Jurkat, Clone E6-1 (cell line): ENCODE measurements at places on chromosomes 2 and 18.

DNA sequence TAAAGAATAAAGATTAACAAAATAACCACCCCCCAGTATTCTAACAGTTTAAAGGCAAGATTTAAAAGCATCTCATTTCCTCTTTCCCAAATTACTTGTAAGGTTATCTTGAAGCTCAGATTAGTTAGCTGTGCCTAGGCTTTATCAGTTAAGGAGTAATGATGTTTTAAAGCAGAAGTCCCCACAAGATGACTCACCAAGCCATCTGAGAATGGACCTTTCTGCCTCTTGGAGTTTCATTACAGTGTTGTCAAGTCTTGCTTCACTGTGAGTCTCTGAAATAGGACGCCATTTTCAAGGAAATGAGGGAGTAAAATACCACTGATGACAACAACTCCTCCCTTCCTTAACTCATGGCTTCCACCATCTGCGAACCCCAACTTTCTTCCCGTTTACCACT lies 35.9 kb downstream of the ZNF385B start:
- DNase-seq: no peak

DNA sequence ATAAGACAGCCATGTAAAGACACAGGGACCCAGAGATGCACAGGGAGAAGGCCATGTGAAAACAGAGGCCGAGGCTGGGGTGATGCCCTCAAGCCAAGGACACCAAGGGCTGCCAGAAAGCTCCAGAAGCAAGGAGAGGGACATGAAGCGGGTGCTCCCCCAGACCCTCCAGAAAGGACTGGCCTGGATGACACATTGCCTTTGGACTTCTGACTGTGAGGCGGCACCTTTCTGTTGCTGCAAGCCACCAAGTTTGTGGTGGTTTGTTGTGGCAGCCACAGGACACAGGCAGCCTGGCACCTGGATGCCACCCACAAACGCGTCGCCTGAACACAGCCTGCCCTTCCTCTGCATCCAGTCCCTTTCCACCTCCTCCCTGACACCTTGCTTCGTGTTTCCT lies 67.1 kb downstream of the RHOB start:
- no peak for DNase-seq

GRCh38 chr2:43225093-43225787 lies 1.2 kb downstream of the ZFP36L2 start:
- DNase-seq: peak; percentile 61

DNA sequence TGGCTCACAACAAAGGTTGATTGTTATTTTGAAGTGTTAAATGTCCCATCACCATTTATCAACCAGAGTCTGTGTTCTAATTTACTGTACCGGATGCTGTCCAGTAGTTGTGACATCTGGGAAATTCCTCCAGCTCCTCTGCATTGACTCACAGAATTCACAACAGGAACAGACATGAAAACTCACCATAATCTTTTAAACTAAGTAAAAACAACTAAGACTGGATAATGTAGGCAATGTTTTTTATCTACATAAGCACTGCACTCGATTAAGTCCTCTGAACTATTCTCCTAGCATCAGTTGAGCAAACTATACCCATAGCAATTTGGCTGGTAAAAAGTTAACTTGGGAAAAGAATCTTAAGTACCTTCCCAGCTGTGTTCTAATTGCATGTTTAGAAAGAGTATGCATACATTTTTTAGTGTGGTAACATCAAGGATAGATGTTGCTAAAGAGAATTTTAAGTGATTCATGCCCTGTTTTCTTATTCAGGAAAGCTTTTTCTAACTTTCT lies 42.9 kb upstream of the MYO1B start:
- no peak for DNase-seq

DNA sequence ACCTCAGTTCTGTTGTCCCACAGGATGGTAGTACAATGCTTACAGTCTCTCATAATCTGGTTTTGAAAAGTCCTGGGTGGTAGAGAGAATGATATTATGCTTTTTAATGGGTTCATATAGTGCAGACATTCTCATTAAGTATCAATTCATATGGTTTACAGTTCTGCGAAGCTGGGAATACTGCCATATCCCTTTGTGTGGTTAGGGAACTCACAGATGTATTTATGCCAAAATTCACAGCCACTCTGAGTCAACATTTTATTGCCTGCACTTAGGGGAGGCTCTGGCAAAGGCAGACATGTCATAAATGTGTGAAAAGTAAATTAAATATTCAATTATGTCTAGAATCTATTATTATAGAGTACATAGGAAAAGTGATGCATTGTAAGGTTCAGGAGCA lies 808.2 kb downstream of the SUCLG1 start:
- DNase-seq: no peak

DNA sequence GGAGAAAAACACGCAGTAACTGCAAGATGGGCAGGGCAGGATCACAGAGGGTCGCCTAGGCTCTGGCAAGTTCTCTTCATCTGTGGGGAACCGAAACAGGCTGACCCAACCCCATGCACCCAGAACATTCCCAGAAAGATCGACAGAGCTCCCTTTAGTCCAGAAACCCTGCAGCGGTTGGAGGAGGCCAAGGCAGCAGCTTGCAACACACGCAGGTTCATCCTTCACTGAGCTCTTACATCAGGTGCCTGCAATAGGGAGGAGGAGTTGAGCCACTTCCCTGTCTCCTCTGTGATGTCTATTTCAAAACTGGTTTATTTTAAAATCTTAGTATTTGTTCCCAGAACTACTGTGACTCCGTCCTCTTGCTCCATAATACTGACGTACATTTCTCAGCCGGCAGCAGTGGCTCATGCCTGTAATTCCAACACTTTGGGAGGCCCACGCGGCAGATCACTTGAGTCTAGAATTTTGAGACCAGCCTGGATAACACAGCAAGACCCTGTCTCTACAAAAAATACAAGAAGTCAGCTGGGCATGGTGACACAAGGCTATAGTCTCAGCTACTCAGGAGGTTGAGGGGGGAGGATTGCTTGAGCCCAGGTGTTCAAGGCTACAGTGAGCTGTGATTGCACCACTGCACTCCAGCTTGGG lies 11.5 kb upstream of the SLC11A1 start:
- DNase-seq: no peak

- no peak for DNase-seq
These were observed 64.9 kb upstream of the PSMD14 start for GRCh38 chr2:161243312-161243711.

- no peak for DNase-seq
These were observed 7.6 kb upstream of the CHRNA1 start for GRCh38 chr2:174771631-174772471.

- DNase-seq: no peak
These were observed 25.1 kb upstream of the CREB1 start for GRCh38 chr2:207504513-207505170.

GRCh38 chr2:128374711-128375413 lies 56.2 kb upstream of the HS6ST1 start:
- no peak for DNase-seq

- no peak for DNase-seq
These were observed 44.9 kb downstream of the MYO7B start for GRCh38 chr2:127580167-127581049.
